ENCODE measurements at places on chromosomes 1 and 21. TPM values are rescaled to one million over a fixed set of nuclear protein-coding genes. Genes with fewer than 3 reads are reported as not detected.

TESK2 gene
- 7.5 TPM for total RNA-seq

DNA sequence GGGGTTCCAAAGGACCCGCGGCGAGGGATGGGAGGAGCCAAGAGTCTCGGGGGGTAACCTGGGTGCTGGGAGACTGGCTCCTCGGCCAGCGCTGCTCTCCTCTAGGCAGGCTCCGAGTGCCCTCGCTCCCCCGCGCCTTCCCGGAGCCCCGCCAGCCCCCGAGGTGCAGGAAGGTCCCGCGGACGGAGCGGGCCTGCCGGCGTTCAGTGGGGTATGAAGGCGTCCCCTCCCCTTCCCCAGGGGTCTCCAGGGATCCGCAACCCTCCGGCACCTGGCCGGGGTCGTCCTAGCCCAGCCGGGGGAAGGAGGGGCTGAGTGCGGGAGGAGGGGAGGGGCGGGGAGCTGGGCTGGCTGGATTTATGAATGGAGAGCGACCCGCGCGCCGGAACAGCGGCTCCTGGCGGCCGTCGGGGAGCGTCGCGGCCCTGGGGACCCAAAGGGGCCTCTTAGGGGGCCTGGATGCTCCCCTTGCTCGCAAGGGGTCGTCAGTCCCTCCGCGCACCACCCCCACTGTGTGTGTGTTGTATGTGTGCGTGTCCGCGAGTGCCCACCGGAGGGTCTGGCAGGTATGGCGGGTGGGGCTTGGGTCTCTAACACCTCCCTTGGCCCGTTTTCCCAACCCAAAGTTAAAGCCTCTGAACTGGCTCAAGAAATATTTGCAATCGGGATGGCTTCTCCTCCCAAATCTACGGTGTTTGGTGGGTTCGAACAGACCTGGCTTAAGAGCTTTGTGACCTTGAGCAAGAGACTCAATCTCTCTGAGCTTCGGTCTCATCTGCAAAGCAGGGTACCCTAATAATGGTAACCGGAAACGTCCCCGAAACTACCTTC lies 642 bp downstream of the HCRTR1 start:
- no peak for DNase-seq

TTLL10 gene
- 0.35 TPM for total RNA-seq

DNA sequence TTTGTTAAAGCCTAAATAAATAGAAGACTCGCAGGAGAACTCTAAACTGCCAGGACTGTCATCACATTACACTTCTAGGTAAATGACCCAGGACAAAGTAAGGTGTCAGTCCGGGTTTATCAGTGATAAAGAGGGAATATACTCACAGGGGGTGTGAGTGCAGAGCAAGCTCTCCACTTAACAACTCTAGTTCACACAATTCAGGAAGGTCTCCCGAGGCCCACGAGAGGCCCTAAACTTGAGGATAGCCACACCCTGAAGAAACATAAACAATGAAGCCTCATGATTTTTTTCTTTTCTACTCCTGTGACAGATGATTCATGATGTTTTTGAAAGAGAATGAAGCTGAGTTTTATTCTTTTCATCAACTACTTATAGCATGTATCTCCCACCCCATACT lies 65.6 kb upstream of the EXO1 start:
- no peak for DNase-seq

GRCh38 chr1:157073944-157074685 lies 25.5 kb downstream of the ETV3L start:
- DNase-seq, result peak; percentile 70
